ENCODE measurements at places on chromosomes 7 and 10.

GRCh38 chr7:132656846-132657776, 80.8 kb upstream of the PLXNA4 start:
- DNase-seq, result no peak

DNA sequence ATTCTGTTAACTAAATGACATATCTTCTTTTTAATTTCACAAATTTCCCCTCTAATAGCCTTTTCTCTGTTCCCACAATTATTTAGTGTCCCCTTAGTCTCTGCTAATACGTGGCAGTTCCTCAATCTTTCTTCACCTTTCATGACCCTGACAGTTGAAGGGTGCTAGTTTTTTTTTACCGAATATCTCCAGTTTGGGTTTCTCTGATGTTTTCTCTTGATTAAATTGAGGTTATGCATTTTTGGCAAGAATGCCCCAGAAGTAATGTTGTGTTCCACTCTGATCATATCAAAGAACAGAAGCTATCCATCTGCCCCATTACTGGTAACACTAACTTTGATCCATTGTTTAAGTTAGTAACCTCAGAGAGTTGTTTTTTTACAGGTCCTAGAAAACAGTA, 133.6 kb upstream of the ASAH2 start:
- no peak for DNase-seq

- no peak for DNase-seq
These were observed 78.5 kb downstream of the GRID1 start for GRCh38 chr10:86287966-86288579.

- no peak for DNase-seq
These were observed 9.8 kb downstream of the MAPK8 start for GRCh38 chr10:48316236-48316635.

DNA sequence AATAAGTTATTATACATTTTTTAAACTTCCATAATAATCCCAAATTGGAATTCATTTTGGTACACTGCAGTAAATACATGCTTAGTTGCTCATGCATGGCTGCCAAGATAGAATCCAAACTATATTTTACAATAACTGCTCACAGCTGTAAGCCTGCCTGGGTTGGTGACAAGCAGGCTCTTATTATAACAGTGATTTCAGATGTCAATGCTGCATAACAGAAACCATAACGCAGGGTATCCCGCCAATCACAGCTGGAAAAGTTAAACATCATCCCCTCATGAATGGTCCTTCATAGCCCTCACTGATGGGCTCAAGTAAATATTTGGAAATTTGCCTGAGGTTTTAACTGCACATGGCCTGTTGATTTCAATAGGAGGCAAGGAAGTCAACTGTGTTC, 149.8 kb downstream of the AMPH start:
- no peak for DNase-seq

GRCh38 chr10:104809288-104810090, 168.4 kb downstream of the SORCS3 start:
- DNase-seq, result no peak

DNA sequence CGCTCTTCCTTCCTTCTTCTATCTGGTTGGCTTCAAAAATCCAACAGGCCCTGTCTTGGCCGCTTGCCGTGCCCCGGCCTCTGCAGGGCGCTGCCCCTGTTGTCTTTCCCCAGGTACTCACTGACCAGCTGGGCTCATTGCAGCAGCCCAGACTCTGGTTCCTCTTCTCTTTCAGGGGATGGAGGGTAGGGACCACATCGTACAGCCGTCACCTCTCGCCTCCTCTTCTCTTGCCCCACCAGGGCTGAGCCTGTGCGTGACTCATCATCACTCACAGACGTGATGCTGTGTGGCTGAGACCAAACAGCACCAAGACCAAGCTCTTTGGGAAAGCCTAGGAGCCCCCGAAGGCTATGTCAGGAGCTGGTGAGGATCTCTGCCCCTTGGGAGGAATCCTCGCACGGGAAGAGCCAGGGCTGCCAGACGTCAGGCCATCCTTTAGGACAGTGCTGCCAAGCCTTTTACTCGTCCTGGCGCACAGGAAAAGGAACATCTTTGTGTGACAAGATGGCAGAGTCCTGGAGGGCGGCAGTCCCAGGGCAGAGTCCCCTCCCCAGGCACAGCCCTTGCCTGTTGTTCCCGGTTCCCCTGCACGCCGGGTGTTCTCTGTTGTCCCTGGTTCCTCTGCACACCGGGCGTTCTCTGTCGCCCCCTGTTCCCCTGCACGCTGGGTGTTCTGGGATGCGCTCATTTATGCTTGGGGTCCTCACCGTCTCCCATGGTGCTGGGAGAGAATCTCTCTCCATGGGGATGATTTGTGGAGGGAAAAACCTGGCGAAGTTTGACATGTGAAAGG, 188.5 kb upstream of the SHH start:
- DNase-seq, result no peak
